ENCODE measurements at places on chromosomes 7 and 10.

GRCh38 chr7:78450706-78451105, 652.1 kb downstream of the PHTF2 start:
- DNase-seq = no peak

DNA sequence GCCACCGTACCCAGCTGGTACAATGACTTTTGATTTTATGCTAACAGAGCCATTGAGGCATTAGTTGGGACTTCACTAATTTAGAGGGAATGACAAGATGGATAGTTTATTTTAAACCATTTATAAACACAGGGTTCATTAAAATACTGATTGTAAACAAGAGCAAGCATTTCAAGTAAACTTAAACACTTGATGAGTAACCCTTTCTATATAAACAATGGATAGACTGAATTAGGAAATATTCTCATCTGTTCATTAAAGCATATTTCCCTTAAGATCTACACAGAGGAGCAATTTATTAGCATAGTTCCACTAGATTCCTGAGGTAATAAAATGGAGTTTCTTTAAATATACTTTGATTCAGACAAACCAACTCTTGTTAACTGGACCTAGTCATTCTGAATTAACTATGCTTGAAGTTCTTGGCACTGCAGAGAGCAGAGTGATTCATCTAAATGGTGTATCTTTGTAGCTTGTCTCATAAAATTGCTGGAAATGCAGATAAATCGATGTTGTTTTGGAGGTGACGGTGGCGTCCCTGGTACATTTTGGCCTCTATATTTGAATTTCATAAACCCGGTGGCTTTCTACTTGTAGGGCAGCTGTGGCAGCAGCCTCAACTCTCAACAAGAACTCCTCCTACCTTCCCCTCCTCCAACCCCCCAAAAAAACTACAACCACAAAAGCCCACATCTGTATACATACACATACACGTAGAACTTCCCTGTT, 15.4 kb upstream of the VDAC2 start:
- no peak for DNase-seq

DNA sequence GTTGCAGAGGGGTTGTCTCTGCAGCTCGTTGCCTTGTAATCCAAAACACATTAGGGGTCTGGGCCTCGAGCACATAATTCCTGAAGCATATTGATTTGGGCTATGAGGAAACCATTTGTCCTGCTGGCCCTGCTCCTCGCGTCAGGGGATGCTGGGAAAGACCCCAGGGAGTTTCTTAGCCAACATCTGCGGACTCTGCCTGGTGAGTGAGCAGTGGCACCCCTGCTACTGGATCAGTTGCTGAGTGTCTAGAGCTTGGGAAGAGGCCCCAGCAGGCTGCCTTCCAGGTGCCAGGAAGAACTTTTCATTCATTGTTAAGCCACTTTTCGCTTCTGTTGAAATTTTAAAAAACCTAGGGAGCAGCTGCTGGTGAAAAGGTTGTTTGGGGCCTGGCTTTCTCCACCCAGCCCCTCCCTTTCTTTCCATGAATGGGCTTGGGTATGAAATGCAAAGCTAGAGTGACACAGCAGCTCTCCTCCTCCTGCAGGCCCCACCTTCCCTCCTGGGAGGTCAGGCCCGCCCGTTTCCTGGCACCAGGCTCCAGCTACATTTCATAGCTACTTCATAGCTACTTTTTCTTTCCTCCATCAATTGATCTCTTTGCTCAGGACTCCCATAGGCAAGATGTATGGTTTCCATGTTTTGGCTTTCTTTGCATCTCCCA, 26.8 kb downstream of the TACR2 start:
- no peak for DNase-seq

GRCh38 chr10:29630205-29631048, 4.3 kb downstream of the SVIL start:
- no peak for DNase-seq

DNA sequence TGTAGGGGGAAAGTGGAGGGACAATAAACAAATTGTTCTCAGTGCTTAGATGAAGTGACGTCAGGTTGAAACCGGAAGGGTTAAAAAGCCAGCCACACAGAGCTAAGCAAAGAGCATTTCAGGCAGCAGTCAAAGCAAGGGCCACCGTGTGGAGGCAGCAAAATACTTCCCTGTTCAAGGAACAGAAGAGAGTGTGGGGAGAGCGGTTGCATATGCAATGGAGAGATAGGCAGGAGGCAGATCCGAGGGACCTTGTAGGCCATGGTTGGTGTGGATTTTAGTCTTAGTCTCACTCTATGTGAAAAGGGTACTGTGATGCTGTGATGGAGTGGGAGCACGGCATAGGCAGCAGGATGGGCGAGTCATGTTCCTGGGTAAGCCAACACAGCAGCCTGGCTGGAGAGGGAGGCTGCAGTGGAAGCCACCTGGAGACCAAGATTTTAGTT, 3.8 kb upstream of the STN1 start:
- DNase-seq = peak; percentile 72

DNA sequence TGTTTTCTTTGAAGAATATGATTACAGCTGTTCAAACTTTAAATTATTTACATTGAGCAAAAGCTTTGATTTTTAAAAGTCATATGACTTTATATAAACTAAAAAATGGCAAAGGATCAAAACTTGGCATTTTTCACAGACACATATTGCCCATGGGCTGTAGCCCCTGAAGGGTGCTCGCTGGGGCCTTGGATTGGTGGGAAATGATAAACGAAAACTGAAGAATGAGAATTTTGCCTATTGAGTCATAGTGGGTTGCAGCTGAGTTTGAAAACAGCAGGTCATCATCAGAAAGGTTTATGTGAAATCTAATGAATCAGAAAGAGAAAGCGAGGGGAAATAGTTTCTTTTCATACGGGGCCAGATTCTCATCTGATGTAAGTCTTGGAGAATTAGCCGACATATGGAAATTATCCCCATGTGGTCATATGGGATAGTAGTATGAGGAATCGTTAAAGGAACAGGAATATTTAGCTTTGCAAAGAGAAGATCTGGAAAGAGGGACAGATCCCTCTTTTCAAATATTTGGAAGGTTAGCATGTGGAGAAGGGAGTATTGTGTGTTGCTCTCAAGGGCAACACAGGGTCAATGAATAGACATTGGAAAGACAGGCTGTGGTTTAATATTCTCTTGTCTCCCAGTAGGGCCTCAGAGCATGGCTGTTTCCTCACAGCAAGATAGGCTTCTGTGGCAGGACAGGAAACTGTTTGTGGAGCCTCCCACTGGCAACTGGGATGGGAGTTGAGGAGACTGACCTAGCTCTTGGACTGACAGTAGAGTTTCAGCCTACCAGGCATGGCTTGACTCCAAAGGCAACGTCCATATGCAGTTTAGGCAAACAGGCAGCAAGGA, 119.0 kb downstream of the FZD1 start:
- DNase-seq = no peak

DNA sequence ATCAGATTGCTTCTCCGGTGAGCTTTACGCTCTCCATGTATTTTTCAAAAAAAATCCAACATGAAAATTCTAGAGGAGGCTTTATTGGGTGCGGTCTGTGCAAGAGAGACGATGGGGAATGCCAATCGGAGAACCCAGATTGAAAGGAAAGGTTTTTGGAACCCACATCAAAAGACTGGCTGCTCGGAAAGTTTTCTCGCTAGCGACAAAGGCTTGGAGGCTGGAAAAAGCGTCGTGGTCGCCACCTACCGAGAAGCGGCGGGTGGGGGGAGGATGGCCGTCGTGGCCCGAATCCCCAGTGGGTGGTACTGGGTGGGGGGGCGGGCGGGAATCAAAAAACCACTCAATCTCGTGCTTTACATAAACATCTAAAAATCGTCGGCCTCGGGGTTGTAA, 1.1 kb upstream of the GTF2I start:
- DNase-seq = peak; percentile 73
